ENCODE measurements at places on chromosomes 6 and 20.

- no peak for DNase-seq
Observed at GRCh38 chr6:37732688-37733087, 35.0 kb upstream of the MDGA1 start.

DNA sequence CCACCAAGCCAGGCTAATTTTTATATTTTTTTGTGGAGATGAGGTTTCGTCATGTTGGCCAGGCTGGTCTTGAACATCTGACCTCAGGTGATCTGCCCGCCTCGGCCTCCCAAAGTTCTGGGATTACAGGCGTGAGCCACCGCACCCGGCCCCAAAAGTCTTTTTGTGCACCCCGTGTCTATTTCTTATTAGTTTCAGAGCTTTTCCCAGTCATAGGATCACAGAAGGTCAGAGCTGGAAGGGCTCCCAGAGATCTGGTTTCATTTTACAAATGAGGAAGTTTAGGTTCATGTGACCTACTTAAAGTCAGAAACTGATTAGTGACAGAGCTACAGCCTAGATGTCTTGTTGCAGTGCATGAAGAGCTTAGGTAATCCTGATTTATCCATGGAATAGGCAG, 1.6 kb upstream of the OGFRL1 start:
- no peak for DNase-seq

GRCh38 chr6:14241255-14242070, 123.9 kb downstream of the CD83 start:
- DNase-seq, result no peak

DNA sequence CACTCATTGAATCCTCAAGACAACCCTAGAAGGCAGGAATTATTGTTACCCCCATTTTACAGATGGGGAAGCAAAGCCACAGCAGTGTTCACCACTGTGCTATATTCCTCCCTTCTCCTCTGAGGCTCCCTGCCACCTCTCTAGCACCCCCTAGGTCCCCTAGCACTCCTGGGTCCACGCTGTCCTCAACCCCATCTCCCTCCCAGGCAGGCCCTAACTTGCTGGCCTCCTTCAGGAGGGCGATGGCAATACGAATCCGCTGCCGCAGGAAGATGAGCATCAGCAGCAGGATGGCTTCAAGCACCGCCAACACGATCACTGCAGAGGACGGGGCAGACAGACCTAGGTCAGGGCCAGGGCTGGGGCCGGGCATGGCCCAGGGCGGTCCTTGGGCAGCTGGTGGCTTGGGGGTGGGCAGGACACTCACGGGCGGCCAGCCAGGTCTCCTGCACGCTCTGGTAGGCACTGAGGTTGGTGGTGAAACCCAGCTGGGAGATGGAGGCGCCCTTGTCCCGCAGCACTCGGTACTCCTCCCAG, 7.8 kb upstream of the NEU1 start:
- no peak for DNase-seq

All from hypothalamus (tissue), 51 donors.